ENCODE measurements at places on chromosomes 5 and 9. TPM values are rescaled to one million over a fixed set of nuclear protein-coding genes. Genes with fewer than 3 reads are reported as not detected.

KLF9 gene
- total RNA-seq = 0.57 TPM

SMIM33 gene
- not detected for total RNA-seq

- DNase-seq = no peak
Observed at GRCh38 chr9:92483627-92484545, 1.6 kb upstream of the ASPN start.

DNA sequence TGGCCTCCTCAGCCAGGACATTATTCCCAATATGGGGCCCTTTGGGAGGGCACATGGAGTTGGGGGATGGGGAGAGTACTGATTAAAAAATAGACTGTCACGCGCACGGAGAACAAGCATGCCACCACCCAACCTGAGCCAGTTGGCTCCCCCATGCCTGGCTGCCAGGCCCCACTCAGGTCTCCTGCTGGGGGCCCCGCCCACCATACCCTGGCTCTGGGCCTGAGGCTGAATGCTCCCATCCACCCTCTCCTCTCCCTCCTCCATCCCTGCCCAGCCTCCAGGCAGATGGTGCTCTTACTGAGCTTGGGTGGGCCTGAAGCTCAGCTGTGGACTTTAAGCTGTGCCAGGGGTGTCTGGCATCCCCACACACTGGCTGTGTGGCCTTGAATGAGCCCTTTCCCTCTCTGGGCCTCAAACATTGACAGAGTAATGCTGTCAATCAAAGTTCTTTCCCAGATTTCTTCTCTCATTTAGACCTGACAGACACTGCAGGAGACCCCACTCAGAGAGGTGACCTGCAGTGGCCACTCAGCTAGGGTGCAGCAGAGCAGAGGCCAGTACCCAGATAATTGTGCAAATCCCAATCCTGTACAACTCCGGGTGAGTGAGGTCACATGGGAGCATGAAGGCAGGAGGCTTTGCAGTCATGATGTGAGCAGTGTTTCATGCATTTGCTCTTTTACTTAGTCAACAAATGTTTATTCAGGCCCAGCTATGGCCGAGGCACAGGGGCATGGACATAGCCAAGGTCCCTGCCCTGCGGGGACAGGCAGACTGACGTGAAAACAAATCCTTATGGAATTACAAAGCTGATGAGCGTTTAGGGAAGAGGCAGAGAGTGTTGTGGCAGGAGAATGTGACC is 9.8 kb upstream of the SYNPO start:
- no peak for DNase-seq

- no peak for DNase-seq
Observed at GRCh38 chr5:180801596-180802324, 846 bp downstream of the MGAT1 start.

DNA sequence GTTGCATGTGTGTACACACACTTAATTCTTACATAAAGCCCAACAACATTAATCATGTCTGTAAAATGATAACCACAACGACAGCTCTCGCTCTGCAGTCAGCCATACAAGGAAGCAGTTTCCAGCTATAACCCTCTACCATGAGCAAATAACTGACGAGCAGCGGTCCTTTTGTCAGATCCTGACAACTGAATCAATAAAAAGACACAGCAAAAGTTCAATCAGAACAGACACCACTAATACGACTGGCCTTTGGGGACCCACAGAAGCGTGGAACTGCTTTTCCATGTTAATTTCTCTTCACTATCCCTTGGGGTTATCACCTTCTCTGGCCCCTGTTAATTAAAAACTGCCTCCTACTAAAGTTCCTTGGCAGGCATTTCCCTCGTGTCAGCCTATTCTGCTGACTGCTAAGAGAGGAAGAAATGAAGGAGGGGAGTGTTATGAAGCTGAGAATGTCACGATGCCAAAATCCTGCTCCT is 722.8 kb upstream of the GRAMD2B start:
- DNase-seq = no peak

- no peak for DNase-seq
Observed at GRCh38 chr9:134940236-134941208, 22.8 kb upstream of the FCN1 start.

- no peak for DNase-seq
Observed at GRCh38 chr9:130782886-130783530, 52.0 kb upstream of the ABL1 start.

DNA sequence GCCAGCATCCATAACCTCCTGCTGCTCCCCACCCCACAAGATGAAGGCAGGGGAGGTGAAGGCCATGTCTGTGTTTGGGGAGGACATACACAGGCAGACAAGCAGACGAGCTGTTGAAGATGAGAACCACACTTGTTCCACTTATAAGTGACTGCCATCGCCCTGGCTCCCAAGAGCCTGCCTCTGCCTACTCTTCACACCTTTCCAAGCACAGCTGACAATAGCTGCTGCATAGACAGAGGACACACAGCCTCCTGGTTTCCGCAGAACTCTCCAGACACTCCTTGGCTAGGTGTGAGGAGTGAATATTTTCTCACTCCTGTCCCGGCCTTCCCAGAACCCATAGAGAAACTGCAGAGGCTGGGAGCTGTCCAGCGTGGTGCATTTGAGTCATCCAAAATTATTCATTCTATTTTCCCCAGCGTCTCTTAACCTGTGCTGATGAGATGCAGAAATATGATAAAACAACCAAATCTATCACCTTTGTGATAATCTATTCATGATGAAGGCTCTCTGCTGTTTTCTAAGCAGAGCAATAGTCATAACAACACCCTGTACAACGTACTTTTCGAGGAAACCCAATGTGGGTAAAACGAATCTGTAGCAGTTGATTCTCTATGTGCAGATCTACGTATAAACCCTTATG is 24.7 kb downstream of the KLF9 start:
- no peak for DNase-seq
